ENCODE measurements at places on chromosomes 5 and 9.

DNA sequence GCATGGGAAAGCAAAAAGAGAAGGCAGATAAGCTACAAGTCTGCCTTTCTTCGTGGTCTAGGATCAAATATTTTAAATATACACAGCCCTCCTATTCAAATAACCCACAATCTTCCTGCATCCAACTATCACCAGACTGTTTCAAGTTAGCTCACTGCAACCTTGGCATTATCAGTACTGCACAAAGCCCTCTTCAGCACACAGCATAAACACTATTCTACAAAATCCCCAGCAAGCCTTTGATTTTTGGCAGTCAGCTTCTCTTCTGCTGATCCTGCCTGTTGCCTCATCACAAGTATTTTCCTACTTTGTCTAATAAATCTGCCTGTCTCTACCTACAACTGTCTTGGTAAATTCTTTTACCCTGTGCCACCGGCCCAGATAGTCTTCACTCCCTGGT lies 142.9 kb downstream of the COX7C start:
- DNase-seq: no peak

- DNase-seq: no peak
Measured at GRCh38 chr9:91770229-91770628, 179.8 kb downstream of the ROR2 start.

DNA sequence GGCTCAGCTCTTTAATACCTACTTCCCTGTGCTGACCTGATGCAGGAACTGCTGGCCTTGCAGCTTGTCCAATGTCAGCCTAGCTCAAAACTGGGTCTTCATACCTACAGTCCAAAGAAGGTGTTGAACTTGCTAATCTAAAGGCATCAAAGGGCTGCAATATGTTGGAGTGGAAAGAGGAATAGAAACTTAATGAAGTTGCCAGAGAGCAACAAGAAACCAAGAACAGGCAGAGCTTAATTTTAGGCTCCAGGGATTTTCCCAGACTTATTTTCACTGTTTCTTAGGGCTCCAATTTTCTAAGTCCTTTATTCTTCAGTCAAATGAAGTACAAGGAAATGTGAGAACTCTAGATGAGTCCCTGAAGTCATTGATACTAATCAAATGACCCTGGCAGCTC lies 17.6 kb upstream of the ERCC6L2 start:
- no peak for DNase-seq

GRCh38 chr5:118679264-118679940 lies 308.9 kb downstream of the DTWD2 start:
- DNase-seq: no peak

DNA sequence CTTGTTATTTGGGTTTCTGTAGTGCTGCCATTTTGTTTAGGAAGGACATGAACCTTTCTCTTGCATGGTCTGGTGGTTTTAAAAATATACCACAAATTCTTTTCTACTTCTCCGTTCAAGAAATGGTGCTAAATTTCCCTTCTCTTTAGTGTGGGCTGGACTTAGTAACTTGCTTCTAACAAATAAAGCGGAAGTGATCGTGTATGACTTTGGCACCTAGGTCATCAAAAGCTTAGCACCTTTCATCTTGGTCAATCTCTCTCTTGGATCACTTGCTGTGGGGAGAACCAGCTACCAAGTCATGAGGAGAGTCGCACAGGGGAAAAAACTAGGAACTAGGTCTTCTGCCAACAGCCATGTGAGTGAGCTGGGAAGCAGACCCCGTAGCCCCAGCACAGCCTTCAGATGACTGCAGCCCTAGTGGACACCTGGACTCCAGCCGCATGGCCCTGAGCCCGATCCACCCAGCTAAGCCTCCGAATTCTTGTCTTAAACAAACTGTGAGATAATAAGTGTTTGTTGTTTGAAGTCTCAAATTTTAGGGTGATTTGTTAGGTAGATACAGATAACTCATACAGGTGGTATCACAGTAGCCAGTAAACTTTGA lies 87.7 kb upstream of the CKMT2 start:
- no peak for DNase-seq

DNA sequence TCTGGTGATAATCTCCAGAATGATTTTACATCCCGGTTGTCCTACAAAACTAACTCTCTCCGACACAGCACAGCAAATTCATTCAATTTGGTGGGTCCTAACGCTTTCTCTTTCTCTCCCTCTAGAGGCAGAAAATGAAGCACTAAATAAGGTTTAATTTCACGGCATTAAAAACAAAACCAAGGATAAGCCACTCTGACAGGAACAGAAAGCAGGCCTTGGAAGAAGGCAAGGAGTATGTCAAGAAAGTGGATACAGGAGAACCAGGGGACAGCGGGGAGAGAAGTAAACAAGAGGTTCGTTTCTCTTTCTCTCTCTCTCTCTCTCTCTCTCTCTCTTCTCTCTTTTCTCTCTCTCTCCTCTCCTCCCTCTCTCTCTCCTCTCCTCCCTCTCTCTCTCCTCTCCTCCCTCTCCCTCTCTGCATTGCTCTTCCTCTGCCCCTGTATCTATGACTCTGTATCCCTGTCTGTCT lies 49.8 kb downstream of the EBF1 start:
- no peak for DNase-seq

GRCh38 chr9:126411225-126411947 lies 84.8 kb downstream of the MVB12B start:
- no peak for DNase-seq

- no peak for DNase-seq
Measured at GRCh38 chr9:109289931-109290330, 30.9 kb downstream of the EPB41L4B start.

GRCh38 chr9:86943201-86944113 lies 3.8 kb downstream of the GAS1 start:
- no peak for DNase-seq

- no peak for DNase-seq
Measured at GRCh38 chr5:64634997-64635686, 55.2 kb upstream of the SHISAL2B start.

- DNase-seq: no peak
Measured at GRCh38 chr5:12636209-12636608, 732.0 kb upstream of the CTNND2 start.

DNA sequence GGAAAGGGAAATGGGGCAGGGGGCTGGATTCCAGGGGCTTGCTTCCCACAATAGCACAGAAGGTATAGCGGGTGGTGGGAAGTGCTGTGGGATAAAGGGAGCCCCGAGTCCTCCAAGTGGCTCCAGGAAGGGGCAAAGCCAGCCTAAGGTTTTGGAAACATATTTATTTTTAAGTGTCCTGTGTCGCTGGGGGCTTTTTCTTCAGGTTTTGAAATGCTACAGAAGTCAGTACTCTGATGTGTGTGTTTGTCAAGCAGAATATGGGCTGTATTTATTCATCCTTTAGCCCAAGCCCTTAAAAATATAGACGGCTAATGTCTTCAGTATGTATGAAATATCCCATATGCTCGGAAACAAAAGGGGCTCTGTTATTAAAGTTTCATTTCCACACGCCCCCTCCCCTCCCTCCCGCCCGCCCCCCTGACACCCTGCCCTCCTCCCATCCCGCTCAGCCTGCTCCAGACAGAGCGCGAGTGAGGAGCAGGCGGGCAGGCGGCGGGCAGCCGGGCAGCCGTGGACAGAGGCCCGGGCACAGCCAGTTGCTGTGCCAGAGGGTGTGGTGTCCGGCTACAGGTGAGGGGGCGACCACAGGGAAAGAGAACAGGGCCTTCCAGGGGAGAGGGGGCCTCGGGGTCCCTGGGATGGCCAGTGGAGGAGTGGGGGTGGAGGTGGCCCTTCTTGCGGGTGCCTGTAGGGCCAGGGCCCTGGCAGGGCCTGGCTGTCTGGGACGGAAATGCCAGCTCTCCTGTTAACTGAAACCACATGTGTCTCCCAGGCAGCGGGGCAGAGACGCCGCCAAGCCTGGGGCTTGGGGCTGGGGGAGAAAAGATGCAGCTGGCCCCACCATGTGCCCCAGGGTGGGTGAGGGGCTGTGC lies 39.6 kb upstream of the SYNPO start:
- no peak for DNase-seq

- no peak for DNase-seq
Measured at GRCh38 chr9:137638680-137639079, 19.9 kb downstream of the EHMT1 start.

DNA sequence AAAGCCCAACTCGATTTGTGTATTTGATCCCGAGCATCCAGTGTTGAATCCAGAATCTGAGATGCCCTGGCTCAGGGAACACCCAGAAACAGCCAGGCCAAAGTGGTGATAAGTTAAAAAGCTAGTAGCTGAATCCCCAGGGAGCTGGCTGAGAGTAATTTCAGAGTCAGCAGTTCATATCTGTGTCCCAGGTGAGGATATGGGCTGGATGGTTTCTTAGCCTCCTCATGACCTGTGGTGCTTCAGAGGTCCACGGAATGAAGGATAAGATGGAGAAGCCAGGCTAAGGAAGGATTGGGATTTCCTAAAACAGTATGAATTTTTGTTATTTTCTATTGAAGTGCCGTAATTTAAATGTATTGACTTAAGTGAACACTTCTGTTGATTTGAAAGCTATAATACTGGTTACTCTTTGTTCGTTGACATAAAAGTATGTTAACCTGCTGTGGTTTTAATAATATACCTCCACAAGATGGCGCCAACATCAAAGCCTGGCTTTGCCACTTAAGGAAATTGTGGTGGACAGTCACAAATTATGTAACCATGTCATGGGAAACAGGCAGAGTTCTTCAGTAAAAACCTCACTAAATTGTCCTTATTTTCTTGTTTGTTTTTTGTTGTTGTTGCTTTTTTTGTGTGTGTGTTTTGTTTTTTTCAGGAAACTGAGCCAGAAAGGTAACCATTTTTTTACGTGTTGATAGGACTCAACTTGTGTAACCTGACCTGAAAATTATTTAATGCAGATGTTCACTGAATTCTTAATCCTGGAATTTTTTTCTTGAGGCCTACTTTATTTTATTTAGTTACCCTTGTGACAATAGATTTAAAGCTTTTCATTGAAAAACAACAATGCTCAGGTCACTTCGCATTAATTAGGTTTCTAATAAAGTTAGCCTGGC lies 11.4 kb downstream of the MTAP start:
- no peak for DNase-seq

DNA sequence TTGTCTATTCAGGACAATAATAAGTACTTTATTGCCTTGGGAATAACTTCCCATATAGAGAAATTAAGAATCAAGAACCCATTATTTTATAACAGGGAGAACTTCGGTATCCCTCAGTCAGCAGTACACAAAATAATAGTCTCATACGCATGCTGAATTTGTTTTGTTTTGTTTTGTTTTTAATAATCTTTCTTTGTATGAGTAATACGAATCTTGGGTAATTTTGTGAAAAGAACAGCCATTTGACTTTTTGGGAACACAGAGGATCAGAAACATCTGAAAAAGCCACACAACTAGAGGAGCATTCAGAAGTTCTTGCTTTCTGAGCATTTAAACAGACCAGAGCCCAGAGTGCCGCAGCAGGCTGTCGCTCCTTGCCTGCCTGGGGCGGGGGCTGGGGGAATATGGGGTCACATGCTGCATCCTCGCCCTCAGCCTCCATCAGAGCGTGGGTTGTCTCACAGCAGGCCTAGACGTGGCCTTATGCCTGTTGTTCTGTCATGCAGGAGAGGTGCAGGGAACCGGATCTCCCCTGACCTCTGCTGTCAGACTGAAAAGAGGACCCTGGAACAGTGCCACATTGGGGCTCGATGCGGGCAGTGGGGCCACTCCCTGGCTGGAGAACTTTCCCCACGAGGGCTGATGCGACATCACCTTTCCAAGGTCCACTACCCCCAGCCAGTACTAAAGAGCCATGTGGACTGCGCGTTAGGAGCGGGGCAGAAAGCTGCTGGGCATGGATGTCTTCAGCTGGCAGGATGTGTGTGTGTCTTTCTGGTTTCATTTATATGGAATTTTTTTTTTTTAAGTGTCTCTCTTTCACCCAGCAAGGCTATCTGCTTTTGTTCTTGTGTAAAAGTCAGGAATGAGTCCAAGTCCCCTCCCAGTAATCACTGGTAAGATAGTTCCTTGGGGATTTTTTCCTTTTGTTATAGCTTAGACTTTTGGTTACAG lies 133.4 kb upstream of the OTULINL start:
- no peak for DNase-seq

- DNase-seq: no peak
Measured at GRCh38 chr5:177542816-177543465, 11.4 kb downstream of the FAM193B start.

GRCh38 chr5:139701056-139701741 lies 53.0 kb downstream of the CXXC5 start:
- no peak for DNase-seq

DNA sequence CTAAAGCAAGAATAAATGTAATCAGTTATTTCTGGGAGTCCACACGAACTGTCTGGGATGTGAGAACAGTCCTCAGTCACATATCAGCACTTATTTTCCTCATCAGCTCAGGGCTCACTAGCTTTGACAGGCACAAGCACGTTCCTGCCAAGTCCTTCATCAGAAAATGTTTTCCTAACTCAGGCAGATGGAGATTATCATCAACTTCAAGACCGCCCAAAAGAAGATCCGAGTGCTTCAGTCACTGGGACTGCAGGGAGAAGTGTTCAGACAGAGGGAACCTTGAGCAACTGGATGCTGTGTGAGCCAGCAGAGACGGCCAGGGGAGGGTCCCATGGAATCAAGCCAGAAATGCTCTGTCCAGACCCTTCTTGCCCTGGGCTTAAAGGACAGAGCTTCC lies 189.4 kb downstream of the NXNL2 start:
- DNase-seq: no peak

GRCh38 chr9:130292106-130292505 lies 26.5 kb downstream of the HMCN2 start:
- no peak for DNase-seq

DNA sequence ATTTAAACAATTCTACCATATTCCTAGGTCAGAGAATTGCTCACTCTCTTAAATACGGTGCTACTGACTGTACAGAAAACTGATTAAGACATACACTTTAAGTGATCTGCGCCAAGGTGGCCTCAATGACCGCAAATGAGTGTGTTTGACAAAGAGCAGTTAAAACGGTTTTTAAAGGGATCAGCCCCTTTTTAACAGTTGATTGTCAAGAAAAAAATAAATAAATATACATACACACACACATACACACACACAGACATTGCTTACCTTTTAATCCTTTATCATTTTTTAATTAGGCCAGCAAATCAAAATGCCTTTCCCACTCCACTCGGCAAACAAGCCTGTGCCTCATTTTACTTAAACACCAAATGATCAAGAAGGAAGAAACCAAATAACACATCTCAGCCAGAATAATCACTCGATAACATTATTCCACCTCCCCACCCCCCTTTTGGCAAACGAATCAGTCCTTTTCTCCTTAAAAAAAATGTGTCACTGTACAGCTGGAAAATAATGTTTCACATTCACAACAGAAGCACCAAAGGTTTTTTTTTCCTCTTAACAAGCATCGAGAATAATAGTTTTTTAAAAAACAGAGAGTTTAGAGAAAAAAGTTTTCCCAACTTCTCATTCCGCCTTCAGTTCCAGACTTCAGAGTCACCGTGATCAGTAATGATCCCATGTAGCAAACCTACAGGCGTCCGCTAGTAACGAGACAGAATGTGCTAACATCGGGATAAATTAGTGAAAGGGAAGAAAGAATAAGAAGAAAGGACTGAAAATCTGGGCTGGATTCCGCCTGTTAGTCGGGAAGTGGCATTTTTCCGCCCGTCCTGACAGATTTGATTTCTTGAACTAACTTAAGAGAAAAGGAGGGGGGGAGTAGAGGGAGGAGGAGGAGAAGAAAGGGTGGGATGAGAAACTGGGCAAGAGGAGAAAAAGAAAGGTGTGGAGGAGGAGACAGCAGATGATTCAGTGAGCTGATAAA lies at the start of gene ZNF608:
TSS of gene ZNF608 (minus strand) at position 712 of the 988 bp plus-strand sequence. CDS start 1,650 bp downstream, outside the sequence.
- no peak for DNase-seq

All from stimulated activated CD4-positive, alpha-beta T cell treated with anti-CD3 and anti-CD28 coated beads, Interleukin-2, amount 100 ng/mL, for 48 hours (primary cell).